ENCODE measurements at places on chromosomes 7 and 10.

DNA sequence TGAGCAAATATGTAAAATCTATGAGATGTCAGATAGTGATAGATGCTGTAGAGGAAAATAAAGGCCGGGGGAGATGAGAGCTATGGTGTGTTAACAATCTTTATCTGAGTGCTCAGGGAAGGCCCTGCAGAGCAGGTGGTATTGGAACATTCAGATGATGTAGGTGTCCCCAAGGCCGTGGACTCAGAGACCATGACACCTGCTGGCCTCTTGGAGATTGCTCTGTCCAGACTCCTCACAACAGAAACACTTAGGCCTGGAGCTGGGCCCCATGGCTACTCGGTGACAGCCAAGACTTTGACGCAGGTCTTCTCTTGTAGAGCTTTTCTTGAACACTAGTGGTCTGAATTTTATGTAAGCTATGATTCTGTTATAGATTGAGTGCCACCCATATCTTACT, 13.3 kb downstream of the AKR1E2 start:
- DNase-seq, result no peak

DNA sequence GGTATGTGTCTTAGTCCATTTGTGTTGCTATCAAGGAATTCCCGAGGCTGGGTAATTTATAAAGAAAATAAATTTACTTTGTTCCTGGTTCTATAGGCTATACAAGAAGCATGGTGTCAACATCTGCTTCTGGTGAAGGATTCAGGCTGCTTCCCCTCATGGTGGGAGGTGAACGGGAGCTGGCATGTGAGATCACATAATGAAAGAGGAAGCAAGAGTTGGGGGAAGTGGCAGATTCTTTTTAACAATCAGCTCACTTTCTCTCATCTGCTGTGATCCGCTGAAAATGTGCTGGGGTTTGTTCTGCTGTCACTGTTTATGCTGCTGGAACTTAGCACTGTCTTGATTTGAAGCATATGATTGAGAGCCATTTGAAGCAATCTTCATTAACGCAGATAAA, 730.0 kb upstream of the SORCS1 start:
- no peak for DNase-seq

GRCh38 chr7:25759286-25759685, 392.7 kb upstream of the NFE2L3 start:
- no peak for DNase-seq

- no peak for DNase-seq
These were observed 36.0 kb downstream of the COL17A1 start for GRCh38 chr10:104049504-104050250.
